ENCODE measurements at places on chromosomes 11 and 22.

GRCh38 chr11:76194872-76195668, 11.2 kb downstream of the WNT11 start:
- no peak for DNase-seq

GRCh38 chr22:22196018-22196533, 48.5 kb upstream of the VPREB1 start:
- no peak for DNase-seq

- no peak for DNase-seq
These were observed 395.2 kb downstream of the RAB38 start for GRCh38 chr11:87780068-87780413.

DNA sequence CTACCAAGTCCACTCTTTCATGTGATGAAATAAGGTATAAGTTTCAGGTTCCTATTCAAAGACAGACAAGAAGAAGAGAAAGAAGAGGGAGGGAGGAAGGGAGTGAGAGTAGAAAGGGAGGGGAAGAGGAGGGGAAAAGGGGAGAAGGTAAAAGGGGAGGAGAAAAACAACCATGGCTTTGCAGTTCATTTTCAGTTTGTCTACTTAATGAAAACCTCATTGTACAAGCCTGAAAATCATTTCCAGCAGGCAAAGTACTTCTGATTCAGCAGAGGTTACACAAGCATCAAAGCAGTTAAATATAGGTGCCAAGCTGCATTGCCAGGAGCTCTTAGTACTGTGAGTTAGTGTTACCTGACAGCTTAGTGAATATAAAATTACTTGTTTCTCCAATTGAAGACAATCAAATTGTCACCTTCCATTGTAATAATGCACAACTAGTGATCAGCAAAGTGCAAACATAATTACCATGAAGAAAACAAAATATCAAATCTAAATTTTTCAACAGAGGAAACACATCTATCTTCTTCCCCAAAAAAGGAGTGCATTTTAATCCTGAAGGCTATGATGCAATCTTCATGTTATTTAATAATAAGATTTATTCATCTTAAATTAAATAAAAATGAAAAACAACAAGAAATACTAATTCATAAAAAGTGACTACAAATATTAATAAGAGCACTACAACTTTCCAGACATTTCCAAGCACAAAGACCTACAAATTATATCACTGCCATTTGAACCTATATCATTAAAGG, 8.2 kb downstream of the SOX6 start:
- DNase-seq: no peak

DNA sequence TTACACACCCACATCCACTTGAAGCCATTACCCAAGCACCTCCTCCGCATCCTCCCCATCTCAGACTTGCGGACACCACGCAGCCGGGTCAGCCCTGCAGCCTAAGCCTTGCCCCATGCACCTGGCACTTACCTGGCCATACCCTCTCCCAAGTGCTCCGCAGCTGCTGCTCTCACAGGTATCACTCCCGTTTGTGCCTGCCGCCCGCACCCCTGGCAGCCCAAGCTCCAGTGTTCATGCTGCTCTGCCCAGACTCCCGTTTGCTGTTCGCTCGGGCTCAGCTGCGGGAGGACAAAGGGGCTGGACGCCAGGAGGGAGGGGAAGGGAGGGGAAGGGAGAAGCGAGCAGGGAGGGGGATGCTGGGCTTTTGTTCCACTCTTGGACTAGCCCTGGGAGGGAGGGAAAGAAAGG, at the start of gene KLHL35:
Gene KLHL35, minus strand, starts transcription at position 293 of the 411 bp plus-strand sequence. CDS start 2,574 bp downstream, outside the sequence.
- DNase-seq: no peak
